Stimulated activated CD4-positive, alpha-beta T cell treated with anti-CD3 and anti-CD28 coated beads, Interleukin-1b, Interleukin-23, amount 100 ng/mL, for 1 hour (primary cell): ENCODE measurements at places on chromosomes 4 and X.

DNA sequence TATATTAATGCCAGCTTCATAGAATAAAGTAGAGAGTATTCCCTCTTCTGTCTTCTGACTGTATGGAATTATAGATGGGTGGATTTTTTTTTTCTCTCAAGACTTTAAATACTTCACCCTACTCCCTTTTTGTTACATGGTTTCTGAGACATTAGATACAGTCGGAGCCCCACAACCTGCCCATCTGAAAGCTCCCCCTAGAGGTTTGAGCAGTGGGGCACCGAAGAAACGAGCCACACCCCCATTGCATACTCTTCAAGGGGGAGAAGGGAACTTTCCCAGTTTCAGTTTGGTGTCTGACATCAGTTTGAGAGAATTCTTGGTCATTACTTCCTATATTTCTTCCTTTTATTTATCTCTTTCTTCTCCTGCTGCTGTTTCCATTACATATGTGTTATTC is 437.6 kb upstream of the AGA start:
- DNase-seq, result no peak

DNA sequence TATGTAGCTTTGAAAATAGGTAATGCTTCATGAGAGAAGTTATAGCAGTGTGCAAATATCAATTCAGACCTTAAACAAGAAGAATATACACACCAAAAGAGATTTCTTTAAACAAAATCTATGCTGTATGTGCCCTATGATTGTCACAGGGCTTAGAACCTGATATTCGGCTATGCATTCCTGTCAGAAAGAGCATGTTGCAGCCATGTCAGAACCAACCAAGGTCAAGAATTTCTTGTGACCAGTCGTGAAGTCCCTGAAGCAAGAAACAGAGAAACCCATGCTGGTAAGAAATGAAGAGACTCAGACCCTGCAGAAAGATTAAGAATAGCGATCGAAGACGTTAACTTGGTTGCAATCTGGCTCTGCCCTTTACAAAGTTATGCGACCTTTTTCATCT is 210.3 kb upstream of the SPIN4 start:
- no peak for DNase-seq

DNA sequence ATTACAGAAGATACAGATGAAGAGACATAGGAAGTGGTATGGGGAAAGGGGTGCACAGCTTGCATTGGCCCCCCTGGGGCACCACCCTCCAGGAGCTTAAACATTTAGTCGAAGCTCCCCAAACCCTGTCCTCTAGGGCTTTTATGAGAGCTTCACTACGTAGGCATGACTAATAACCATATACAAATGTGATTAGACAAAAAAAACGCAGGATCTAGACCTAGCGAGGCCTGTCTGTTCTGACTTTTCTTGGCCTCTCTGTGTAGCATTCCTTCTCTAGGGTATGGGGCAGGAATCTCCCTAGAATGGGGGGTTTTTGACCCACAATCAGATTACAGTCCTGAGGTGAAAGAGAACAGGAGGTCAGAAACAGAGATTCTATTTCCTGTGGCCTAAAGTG is 293.7 kb upstream of the GALNTL6 start:
- no peak for DNase-seq

DNA sequence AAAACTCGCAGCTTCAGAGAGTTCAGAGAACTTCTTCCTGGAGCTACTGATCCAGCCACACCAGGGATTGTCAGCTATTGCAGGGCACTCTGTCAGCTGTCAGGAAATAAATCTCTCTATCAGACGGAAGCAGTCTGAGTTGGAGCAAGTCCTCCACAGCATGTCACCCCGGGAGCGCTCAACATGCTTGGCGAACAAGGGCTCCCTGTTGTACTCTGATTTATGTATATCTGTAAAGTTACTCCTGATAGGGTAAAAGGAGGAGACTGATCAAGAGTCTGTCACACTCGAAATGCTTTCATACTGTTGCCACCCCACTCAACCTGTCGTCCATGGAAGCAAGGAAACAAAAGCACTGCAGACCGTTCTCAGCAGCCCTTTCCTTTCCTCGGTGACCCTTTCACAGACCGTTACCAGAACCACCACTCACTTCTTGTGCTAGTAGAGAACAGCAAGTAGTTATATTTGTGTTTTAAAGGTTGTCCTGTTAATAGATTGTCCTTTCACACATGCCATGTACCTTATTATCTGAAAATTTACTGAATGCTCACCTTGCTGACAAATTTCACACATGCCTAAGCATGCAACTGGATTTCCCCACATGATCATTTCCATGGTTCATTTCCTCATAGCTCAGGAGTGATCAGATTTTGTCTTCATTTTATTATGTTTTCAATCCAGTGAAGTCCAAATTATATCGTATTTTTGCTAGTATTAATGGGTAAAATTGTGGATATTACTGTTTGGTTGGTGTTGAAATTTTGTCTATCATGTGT is 2108.9 kb upstream of the TENM3 start:
- no peak for DNase-seq

- no peak for DNase-seq
Measured at GRCh38 chrX:131394384-131394783, 105.3 kb upstream of the IGSF1 start.

GRCh38 chr4:123676890-123677229 is 280.3 kb downstream of the SPRY1 start:
- no peak for DNase-seq

DNA sequence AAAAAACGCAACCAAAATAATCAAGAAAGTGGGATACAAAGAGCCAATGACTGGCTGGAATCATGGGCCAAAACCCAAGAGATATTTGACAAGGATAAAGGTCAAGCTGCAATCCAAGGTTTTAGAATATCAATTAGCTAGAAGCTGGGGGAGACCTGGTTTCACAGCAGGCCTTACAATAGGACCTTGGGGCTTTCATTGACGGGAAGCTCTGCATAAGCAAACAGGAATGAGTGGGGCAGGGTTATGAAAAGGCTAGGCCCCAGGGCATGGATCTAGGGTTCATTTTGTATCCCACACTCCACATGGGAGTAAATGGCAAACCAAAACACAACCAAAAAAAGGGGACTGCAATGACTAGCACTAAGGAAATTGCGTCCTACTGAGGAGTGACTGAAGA is 215.3 kb downstream of the HS6ST2 start:
- DNase-seq, result no peak
